ENCODE measurements at places on chromosomes 12 and 14. TPM values are rescaled to one million over a fixed set of nuclear protein-coding genes. Genes with fewer than 3 reads are reported as not detected.

TAS2R14 gene
- polyA plus RNA-seq, result 4.6 TPM

CCDC177 gene
- 4.3 TPM for polyA plus RNA-seq

LAG3 gene
- 0.93 TPM for polyA plus RNA-seq

- no peak for DNase-seq
These were observed 19.5 kb downstream of the CCDC91 start for GRCh38 chr12:28209782-28210181.

- DNase-seq, result no peak
These were observed 467.8 kb downstream of the LRIG3 start for GRCh38 chr12:58452546-58452945.

DNA sequence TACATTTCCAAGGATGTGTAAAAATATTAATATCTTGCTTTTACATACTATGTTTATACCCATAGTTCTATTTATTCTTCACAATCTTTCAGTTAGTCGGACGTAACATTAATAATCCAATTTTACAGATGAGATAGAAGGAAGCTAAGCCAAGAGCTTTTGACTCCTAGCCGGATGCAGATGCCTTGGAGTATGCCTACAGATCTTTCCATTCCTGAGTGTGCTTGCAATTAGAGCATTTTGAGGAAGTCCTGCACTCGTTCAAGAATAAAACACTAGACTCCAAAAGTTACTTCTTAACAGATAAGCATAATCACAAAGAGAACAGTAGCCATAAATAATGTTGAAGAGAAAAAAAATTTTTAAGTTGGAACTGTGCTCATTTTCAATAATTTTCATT lies 337.6 kb upstream of the CLEC14A start:
- DNase-seq, result no peak

Measured in spinal cord (tissue), 10 donors.